ENCODE measurements at places on chromosomes 3 and 15. TPM values are rescaled to one million over a fixed set of nuclear protein-coding genes. Genes with fewer than 3 reads are reported as not detected.
A peak's percentile ranks its signal among the peaks of the same experiment; 100 is the strongest.

GRCh38 chr15:78761020-78761419, 50.2 kb downstream of the ADAMTS7 start:
- no peak for DNase-seq

- no peak for DNase-seq
Observed at GRCh38 chr3:46661776-46662766, 31.4 kb downstream of the ALS2CL start.

GRCh38 chr3:147518465-147518864, 109.3 kb downstream of the ZIC1 start:
- DNase-seq = no peak

DNA sequence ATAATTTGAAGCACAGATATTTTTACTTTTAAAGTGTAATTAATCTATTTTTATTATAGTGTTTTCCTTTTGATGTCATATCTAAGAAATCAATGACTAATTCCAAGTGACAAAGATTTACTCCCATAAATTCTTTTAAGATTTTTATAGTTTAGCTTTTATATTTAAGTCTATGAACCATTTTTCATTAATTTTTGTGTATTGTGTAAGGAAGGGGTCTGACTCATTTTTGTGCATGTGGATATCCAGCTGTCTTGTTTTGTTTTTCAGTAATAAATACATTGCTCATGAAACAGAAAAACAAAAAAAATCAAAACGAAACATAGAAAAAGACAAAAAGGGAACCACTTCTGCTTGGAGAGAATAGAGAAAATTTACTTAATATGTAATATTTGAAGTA, 145.1 kb downstream of the EPHA6 start:
- DNase-seq = no peak

DNA sequence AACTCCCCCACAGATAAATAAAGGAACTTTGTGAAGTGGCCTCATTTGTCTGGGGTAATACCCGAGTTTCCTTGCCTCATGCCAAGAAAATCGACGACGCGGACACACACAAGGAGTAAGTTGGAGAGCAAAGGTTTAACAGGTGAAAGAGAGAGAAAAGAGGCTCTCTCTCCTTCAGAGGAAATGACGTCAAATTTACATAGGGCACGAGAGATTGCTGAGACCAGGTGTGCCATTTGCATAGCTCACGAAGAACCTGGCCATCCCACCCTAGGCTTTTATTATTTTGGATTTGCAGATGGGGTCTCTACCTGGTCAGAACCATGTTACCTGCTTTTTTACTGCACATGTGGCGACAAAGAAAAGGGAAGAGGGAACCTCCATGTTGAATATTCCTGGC, 49.3 kb upstream of the IGF2BP2 start:
- DNase-seq = no peak

- peak; percentile 0 for DNase-seq
Observed at GRCh38 chr15:43329217-43329959, 985 bp downstream of the LCMT2 start.

GRCh38 chr3:64161481-64161952, 63.7 kb downstream of the PRICKLE2 start:
- DNase-seq = no peak

GRCh38 chr3:158809642-158810041, 7.8 kb downstream of the MFSD1 start:
- DNase-seq = no peak

- no peak for DNase-seq
Observed at GRCh38 chr3:36945333-36945980, 603 bp upstream of the TRANK1 start.

GRCh38 chr3:127546554-127546953, 44.0 kb downstream of the TPRA1 start:
- no peak for DNase-seq

DNA sequence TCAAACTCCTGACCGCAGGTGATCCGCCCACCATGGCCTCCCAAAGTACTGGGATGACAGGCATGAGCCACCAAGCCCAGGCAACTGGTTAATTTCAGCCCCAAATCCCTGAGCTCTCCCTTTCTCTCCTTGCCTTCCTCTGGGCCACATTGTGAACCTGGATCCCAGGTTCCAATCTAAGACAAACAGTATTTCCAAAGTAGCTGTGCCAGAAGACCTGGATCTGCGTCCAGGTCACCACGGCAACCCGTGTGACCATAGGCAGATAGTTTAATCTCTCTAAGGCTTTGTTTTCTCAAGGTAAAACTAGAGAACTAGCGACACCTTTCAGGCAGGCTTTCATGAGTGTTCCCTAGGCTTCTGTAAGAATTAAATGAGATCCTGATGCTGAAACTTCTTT, 5.9 kb upstream of the RBPMS2 start:
- DNase-seq = no peak

GRCh38 chr3:196406811-196407470, 25.3 kb downstream of the UBXN7 start:
- DNase-seq = peak; percentile 82

DNA sequence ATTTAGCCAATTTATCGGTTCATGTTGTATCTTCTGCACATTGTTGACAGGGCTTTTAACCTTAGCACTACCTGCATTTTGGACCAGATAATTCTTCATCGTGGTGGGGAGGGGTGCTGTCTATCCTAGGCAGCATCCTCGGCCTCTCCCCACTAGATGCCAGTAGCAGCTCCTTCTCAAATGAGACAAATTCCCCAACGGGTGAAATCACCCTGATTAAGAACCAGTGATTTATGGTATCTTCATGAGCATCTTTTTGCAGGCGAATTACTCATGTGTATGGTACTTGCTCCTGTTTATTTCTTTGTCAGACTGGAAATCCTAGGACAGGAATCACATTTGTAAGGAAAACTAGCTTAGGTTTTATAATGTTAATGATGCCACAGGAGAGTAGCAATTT, 68.0 kb downstream of the C3orf70 start:
- peak; percentile 96 for DNase-seq

DNA sequence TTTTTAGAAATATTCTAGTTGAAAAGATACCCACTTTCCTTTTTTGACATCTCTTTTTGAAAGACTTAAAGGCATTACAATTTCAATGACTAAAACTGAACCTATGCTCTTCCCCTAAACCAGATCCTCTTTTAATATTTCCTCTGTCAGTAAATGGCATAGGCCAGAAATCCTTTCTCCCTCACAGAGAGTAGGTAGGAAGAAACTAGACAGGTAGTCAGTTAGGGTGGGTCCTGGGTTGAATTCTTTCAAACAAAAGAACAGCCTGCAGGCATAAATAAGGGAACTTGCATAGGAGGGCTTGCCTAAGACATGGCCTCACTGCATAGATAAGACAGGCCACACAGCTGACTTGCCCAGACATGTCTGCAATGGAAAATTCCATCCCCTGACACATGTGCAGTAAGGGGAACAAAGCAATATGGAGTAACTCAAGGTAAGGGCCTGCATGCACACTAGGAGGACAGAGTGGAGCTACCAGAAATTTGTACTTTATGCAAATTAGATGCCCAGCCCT, 23.1 kb downstream of the PLSCR5 start:
- no peak for DNase-seq

DNA sequence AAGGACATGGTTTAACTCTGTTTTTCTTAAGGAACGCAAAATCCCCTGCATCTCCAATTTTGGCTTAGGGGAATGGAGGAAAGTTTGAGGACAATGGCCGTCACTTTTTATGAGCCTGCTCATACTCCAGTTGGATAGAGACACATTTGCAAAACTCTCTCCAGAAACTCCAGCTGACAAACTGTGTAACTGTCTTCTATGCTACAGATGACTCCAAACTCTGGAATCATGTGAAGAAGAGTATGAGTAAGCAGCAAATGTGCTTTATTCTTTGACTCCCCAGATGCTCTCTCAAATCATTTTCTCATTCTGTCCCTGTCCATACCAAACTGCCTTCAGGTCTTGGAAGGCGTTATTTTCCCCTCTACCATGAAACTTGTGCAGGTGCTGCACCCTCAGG, 226.5 kb upstream of the GPR149 start:
- no peak for DNase-seq

DNA sequence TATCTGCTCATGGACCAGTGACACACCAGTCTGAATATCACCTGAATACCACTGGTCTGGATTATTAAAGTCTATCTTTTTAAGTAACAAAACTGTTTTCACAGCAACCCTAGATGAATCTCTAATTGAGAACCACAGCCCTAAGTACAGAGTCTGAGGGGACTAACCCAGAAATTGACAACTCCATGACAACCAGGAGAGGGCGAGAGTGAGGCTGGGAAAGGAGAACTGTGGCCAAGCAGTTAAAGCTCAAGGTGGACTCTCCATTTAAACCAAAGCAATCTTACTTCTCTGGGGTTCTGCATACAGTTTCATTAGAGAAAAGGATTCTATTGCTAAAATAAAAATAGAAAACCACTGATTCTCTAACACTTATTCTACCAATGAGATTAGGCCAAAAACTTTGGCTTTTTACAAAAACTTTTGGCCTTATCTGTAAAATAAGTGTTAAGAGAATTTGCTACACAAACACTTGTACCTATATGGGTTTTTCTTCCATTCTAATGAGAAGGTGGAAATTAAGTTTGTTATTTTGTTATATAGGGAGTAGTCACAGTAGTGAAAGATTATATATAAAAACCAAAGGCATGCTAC, 11.4 kb downstream of the NEK10 start:
- DNase-seq = peak; percentile 53

DNA sequence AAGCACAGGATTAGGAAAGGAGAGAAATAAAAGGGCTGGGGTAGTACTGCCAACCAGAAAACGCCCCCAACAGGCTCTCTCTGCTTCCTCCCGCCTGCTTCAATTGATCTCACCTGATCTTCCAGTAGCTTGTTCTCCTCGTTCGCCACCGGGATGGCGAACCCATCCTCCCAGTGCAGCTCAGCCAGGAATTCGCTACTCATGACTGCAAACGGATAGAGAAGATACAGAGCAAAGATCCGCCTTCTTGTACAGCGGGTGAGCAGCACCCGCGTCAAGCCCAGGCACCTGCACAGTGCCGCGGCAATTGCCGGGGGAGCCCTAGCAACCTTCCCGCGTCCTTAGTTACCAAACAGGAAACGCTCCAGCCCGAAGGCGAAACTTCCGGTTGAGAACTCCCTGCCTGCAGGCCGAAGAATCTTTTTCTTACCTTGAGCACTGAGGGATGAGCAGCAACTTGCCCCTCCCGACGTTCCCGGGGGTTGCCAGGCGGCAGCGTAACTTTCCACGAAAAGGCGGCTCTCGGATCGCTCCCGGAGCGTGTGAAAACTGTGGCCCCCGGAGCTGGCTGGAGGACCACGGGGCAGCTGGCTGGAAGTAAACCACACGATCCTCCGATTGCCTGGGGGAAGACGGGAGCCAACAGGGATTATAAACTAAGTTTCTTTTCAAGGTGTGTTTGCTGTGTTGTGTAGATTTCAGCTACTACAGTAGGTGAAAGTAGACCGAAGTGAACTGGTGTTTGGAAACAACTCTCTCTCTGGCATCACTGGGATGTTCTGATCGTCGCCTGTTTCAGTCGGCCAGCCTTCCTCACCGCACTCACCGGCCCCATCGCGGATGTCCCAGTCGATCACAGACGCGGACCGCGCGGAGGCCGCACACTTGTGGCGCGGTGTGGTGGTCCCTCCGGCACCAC, at the start of gene CCDC39:
Gene CCDC39 (minus strand): TSS at position 312 of the 919 bp plus-strand sequence. CDS start 109 bp downstream, at position 203.
- DNase-seq = peak; percentile 49

DNA sequence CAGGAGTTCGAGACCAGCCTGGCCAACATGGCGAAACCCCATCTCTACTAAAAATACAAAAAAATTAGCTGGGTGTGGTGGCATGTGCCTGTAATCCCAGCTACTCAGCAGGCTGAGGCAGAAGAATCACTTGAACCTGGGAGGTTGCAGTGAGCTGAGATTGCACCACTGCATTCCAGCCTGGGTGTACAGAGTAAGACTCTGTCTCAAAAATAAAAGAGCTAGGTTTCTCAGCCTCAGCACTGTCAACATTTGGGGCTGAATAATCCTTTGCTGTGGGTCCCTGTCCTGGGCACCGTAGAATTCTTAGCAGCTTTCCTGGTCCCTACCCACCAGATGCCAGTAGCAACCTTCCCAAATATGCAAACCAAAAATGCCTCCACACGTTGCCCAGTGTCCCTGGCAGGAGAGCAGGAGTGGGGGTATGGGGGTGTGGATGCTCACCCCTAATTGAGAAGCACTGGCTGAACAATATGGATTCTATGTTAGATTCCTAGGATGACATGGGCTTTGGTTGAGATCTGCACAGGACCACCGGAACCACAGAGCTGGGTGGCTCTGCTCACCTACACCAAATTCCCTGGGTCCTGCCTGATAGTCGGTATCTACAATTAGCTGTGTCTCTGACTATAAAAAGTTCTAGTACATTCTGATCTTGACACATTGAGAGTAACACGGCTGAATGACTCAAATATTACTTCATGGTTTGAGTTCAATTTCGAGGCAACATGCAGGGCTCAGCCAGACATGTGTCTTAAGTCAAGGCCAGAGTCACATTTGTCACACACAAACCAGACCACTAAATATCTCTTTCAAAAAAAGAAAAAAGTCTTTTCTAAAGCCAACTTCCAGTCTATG, 577.0 kb upstream of the MDFIC2 start:
- DNase-seq = no peak

- no peak for DNase-seq
Observed at GRCh38 chr3:126517291-126517951, at the start of gene UROC1. Gene UROC1 (minus strand): TSS chr3:126517773. CDS start chr3:126517719, 54 bp downstream.

GRCh38 chr3:156865732-156866131, 39.6 kb downstream of the LEKR1 start:
- DNase-seq = peak; percentile 46

- DNase-seq = no peak
Observed at GRCh38 chr3:77411334-77411733, 371.4 kb downstream of the ROBO2 start.

DNA sequence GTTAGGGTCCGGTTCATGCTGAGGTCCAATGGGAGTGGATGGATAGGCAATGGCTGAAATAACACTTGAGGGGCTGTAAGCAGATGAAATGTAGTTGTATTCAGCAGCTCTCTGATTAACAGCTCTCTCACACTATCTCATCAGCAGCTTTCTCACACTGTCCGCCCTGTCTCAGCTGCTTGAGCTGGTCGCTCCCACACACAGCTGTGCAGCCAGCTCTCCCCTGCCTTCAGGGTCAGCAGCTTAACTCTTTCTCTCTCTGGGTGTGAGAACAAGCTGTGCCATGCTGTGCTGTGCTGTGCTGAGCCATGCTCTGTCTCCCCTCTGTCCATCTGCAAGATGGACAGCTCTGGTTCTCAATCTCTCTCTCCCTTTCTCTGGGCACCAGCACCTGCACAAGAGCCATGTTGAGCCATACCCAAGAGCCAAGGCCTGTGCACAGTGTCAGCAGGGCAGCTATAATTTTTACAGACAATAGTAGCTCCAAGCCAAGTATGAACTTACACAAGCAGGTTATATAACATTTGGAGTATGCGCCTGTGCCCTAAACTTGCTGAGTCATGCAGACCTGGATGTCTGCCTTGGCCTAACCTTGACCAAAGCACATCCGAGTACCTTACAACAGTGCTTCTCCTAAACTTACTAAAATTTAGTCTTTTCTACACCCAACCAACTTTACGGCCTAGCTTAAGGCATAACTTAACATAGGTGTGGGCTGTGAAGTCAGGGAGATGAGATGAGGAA, 291.3 kb upstream of the TRIM42 start:
- no peak for DNase-seq

The IQCH gene
- total RNA-seq = 1.9 TPM

The GPR62 gene
- total RNA-seq = not detected

The GABRG3 gene
- total RNA-seq = not detected

The CHAC1 gene
- 25.8 TPM for total RNA-seq

The PP2D1 gene
- not detected for total RNA-seq

The SPINK8 gene
- not detected for total RNA-seq

The ATP13A5 gene
- not detected for total RNA-seq

The PLD1 gene
- total RNA-seq = 4.5 TPM

The PTX3 gene
- total RNA-seq = 20.3 TPM
